A549 treated with dexamethasone at 1 μM for 4 hours (cell line): ENCODE measurements at places on chromosomes 7 and 10. TPM values are rescaled to one million over a fixed set of nuclear protein-coding genes. Genes with fewer than 3 reads are reported as not detected.

The GJD4 gene
- total RNA-seq, result 0.05 to 0.06 TPM in 2 of 5 replicates, not detected in the others

The SH2D4B gene
- total RNA-seq, result 0.05 to 0.19 TPM (median 0.07 TPM) in 5 replicates

The DOCK1 gene
- 20.8 to 29.5 TPM (median 27.7 TPM) in 5 replicates for total RNA-seq

The BEND7 gene
- 7.5 to 10.1 TPM (median 8.7 TPM) in 5 replicates for total RNA-seq

The FLNC gene
- total RNA-seq, result 2.9 to 6.0 TPM (median 3.9 TPM) in 5 replicates
